ENCODE measurements at places on chromosomes 6 and 20. TPM values are rescaled to one million over a fixed set of nuclear protein-coding genes. Genes with fewer than 3 reads are reported as not detected.

The ADGRB3 gene
- 5.8 TPM for total RNA-seq

The COL11A2 gene
- 0.17 TPM for total RNA-seq

The RTN4IP1 gene
- total RNA-seq, result 4.9 TPM

The SLC23A2 gene
- total RNA-seq, result 11.9 TPM

The IMPG1 gene
- total RNA-seq, result not detected

The ATP5F1E gene
- total RNA-seq, result 36.9 TPM

The EPPIN gene
- not detected for total RNA-seq

The PACRG gene
- 1.3 TPM for total RNA-seq

The UNC93A gene
- not detected for total RNA-seq

The GMPR gene
- 32.8 TPM for total RNA-seq

The PPIL6 gene
- total RNA-seq, result 6.6 TPM

The SMLR1 gene
- not detected for total RNA-seq

The PSMF1 gene
- 65.4 TPM for total RNA-seq

The AARS2 gene
- 6.6 TPM for total RNA-seq

The ULBP1 gene
- not detected for total RNA-seq

The GGTLC1 gene
- not detected for total RNA-seq

The ROS1 gene
- not detected for total RNA-seq

The NFS1 gene
- total RNA-seq, result 38.0 TPM

The ANKRD66 gene
- not detected for total RNA-seq

The HLA-DRA gene
- total RNA-seq, result 223 TPM

The BPIFA3 gene
- total RNA-seq, result not detected
